NCI-H1417 treated with DMSO at 0.1 percent for 48 hours (cell line): ENCODE measurements at places on chromosomes 12 and 14.

GRCh38 chr14:83556065-83556464 is 1973.9 kb upstream of the FLRT2 start:
- DNase-seq: no peak

- no peak for DNase-seq
These were observed 39.2 kb downstream of the IGF1 start for GRCh38 chr12:102441077-102441596.

DNA sequence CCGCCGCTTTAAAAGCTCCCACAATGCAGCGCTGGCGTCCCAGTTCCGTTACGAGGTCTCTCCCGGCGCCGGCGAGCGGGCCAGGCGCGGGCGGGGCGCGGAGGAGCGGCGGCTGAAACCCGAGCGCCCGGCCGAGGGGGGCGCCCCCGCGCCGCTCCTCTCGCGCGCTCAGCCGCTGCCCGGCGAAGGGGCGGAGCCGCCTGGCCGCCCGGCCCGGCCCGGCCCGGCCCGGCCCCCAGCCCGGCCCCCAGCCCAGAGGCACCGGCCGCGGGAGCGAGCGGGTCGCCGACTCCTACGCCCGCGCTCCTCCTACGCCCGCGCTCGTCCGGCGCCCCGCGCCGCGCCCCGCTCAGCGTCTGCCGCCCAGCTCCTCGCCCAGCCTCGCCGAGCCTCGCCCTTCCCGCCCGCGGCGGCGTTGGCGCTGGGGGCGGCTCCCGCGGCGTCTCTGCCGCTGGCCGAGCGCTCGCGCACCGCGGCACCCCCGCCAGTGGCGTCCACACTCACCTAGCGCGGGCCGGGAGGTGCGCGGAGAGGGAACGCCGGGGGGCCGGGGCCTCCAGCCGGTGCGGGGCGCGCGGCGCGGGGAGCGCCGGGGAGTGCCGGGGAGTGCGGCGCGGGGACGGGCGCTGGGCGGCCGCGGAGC is at the start of gene RASSF8:
TSS of gene RASSF8 (plus strand) at position 255 of the 643 bp plus-strand sequence. CDS start 96,662 bp downstream, outside the sequence.
- DNase-seq: no peak

DNA sequence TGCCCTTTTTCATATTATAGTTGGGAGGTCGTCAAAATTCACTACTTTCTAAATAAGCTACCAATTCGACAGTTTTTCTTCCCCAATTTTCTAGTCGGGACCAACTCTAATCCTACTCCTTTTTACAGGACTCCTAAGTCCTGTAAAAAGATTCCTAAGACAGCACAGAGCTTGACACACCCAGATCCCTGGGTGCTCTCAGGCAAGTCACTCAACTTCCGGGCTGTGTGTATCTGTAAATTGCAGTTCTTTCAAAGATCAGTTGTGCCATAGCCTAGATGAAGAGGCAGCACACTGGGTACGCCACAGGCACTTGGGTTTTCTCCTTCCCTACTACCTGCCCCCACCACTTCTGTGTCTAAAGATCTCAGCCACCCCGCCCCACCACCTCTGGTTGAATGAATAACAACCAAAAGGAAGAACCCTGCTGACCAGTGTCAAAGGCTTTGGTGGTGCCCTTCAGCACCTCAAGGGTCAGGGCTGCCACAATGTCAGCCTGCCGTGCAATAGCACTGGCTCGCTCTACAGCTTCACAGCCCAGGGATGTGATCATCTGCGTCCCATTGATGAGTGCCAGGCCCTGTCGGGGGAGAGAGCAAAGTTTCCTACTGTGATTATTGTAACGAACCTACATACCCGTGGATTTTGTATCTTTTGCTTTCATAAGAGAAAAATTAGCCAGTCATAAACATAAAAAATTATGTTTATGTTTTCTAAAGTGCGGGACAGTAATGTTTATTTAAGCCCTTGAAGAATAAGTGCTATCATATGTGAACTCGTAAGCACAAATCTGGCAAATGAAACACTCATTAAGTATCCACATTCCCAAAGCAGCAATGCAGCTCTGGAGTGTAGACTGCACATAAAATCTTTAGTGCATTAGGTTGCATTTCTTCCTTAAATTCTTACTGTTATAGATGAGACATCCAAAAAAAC is 9.2 kb downstream of the HAL start:
- no peak for DNase-seq

DNA sequence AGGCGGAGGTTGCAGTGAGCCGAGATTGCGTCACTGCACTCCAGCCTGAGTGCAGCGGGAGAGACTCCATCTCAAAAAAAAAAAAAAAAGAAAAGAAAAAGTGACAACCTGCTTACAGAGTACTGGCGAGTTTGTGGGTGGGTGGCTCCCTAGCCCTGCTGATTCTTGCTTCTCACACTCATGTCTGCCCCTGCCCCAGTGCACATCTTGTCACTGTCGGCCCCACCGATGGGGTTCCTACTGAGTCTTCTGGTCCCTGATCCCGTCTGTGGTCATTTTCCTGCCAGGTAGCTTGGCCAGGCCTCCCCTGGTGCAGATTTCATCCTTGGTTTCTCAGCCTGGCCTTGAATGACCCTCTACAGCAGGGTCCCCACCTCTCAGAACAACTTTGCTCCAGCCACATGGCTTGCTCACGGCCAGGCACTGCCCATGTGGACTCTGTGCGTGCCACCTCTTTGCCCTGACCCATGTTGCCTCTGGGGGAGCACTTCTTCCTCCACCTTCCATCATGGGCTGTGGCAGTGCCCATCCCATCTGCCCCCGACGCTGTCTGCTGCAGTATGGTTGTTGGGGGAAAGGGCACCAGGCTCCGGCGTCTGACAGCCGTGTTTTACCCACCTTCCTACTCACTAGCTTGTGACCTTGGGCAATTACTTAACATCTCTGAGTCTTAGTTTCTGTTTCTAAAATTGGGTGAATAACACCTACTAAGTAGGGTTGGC is 2.1 kb upstream of the PTPN6 start:
- DNase-seq: no peak

DNA sequence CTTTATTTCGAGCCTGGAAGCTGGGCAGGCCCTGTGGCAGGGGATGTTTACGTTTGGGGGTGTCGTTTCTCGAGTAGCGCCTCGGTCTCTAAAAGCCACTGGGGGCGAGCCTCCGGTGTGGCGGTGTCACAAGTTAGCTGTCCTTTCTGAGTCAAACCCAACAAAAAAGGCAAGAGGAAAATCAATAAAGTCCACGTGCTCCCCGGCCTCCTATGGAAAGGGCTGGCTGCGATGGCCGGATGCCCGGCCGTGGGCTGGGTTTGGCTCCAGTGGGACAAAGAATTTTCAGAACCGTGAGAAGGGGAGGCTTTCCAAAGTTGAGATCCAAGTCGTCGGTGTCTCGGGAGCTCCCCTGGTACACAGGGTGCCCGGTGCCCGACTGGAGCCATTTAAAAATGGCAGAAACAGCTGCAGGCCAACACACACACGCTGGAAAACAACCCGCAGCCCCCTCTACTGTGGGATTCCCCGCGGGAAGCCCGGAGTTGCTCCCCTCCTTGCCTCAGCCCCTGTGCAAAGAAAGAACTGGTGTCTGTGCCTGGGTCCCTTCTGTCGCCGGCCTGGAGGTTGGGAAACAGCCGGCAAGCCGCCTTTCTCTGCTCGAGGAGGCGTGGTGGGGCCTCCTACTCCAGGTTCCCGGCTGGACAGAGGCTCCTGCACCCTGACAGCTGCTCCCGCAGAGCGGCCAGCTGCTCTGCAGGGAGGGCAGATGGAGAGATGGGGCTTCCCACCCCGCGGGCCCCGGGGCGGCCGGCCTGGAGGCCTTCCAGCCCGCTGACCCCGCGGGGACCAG is 1.9 kb downstream of the BCL7A start:
- no peak for DNase-seq

DNA sequence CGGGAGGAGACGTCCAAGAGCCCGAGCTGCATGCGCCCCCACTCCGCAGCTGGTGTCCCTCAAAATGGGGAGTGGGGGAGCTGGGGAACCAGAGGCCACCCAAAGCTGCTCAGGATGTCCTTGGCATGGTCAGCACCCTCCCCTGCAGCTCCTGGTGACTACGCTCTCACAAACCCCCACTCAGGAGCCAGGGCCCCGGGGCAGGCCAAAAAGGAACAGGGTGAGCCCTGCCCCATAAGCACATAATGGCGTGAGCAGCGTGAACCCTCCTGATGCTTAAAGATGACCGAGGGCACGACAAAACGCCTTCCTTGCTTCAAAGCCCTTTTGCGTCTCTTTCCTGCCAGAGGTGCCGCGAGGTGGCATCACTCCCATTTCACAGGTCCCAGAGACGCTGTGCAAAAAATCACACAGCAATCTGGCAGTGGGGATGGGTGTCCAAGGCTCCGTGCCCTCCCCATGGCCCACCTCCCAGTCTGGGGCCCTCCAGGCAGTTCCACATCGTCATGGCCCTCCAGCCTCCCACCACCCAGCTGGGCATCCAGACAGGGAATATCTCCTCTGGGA is 13.5 kb downstream of the NCOR2 start:
- DNase-seq: no peak

DNA sequence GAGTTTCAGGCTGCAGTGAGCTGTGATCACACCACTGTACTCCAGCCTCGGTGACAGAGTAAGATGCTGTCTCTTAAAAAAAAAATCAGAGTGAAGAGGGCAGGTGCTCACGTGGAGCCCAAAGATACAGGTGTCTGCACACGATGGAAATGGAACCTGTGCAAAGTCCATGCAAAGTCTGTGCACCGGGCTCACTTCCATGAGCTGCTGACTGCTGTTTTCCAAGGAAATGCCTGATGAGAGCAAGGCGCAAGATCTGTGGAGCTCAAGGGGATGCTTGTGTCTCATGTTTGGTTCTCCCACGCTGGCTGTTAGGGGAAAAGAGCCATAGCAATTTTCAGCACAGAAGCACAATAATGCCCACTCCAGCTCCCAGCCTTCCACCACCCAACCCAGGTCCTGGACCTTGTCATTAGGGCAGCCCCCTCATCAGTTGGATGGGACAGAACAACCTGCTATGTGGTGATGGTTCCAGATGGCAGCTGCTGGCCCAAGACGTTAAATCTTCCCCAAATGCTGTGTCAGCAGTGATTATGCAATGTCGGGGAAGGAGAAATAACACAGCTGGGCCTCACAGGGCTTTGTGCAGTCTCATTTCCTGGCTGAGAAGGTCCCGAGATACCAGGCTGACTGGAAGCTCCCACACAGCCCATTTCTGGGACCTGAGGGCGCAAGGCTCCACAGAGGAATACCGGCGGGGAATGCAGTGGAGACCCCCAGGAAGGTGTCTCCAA is 27.9 kb upstream of the DICER1 start:
- no peak for DNase-seq

DNA sequence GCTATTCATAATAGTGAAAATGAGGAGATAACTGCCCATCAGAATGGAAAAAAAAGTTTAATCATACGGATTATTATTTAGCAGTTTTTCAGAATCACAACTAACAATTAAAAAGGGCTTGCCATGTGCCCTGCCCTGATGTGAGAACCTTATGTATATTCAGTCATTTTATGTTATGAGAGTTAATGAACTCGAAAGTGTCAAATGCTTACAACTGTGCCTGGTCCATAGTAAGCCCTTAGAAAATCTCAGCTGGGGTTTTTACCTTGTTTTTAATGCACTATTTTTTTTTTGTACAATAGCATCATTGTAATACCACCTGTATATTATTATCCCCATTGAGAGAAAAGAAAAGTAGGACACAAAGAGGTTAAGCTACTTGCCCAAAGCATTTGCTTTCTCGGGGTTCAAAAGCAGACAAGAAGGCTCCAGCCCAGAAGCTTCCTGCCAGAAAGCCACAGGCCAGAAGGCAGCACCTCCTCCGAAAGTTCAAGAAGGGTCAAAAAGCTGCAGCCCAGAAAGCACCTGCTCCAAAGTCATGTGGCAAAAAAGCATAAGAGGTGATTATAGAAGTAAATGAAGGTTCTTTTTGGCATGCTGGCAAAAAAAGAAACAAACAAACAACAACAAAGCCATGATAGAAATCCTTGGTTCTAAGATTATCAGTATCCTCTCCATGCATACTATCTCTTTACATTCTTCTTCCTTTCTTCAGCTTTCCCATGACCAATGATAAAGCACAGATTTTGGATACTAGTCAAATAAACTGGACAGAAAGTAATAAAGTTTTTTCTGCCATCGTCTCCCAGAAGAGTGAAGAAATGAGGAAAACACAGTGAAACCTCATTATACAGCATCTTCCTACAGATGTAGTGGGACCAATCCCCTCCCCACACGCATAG is 59.1 kb upstream of the NAP1L1 start:
- no peak for DNase-seq

DNA sequence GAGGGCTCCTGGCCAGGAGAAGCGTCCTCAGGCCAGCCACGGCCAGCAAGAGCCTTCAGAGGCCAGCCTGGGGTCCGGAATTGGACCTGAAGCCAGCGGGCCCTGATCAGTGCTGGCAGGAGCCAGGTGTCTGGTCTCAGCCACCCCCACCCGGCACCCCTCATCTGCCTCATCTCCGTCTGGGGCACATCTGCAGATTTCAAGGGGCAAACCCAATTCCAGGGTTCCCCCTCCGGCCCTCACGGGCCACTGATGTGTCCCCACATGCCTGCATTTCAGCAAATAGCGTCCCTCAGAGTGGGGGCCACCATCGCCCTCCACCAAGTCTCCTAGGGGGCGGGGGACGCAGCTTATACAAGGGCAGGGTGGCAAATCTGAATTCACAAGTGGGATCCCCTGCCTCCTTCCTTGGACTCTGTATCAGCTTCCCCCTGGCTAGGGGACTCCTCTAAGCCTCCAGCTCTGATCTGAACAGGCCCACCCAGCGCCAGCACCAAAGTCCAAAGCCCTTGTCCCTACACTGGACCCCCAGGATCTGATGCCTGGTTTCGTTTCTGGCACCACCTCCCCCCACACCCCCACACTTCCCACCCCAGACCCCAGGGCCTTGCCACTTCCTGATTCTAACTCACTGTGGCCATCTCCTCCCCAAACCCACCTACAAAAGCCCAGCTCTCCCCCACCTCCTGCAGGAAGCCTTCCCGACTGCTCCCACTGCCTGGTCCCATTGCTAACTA is 10.1 kb downstream of the TMEM179 start:
- no peak for DNase-seq

DNA sequence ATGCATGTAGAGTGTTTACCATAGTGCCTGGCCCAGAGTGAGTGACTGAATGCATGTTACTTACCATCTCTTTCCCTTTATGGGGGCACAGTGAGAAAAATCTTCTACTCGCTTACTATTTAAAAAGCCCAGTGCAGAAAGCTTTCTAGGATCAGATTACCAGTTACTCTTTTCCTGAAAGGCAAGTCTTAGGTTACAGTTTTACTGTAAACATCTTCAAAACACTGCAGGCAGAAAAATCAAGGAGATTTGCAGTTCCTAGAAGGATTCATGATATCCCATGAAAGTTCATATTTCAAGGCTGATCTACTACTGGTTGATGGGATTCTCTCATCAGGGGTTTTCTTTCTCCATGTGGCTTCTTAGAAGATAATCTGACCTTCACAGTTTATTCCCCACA is 29.3 kb upstream of the DAAM1 start:
- DNase-seq: no peak
